ENCODE measurements at places on chromosomes 1 and 21.

DNA sequence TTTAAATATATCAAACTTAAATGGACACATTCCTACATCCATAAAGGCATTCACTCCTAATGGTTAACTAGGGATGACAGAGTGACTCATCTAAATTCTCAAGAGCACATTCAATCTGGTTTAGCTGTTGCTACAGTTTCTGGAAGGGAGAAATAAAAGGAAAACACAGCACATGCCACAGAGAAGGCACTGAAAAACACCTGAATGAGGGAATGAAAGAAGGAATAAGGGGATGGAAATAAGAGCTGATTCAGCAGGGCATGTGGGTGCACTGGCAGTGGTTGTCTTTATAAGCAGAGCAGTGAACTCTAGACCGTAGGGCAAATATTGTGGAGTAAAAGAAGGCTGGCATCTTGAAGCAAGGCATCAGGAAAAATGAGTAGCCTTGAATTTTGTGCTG lies 79.3 kb downstream of the LHX4 start:
- no peak for DNase-seq

DNA sequence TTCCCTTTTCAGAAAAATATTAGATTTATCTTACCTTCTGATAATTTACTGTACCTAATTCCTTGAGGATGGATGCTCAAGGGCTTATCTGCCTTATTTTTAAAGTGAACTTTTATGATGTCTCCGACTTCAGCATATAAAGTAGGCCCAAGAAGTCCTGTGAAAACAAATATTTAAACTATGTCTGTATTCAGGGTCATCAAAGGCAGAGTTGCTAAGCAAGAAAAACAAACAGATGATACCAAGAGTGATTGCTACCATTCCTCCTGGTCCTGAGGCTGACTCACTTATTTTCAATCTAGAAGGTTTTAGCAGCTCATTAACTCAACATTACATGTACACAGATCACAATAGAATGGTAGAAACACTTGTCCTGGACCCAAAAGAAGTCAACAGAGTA lies 14.1 kb downstream of the F5 start:
- DNase-seq = no peak

GRCh38 chr1:111802110-111802509 lies 46.4 kb downstream of the DDX20 start:
- no peak for DNase-seq

DNA sequence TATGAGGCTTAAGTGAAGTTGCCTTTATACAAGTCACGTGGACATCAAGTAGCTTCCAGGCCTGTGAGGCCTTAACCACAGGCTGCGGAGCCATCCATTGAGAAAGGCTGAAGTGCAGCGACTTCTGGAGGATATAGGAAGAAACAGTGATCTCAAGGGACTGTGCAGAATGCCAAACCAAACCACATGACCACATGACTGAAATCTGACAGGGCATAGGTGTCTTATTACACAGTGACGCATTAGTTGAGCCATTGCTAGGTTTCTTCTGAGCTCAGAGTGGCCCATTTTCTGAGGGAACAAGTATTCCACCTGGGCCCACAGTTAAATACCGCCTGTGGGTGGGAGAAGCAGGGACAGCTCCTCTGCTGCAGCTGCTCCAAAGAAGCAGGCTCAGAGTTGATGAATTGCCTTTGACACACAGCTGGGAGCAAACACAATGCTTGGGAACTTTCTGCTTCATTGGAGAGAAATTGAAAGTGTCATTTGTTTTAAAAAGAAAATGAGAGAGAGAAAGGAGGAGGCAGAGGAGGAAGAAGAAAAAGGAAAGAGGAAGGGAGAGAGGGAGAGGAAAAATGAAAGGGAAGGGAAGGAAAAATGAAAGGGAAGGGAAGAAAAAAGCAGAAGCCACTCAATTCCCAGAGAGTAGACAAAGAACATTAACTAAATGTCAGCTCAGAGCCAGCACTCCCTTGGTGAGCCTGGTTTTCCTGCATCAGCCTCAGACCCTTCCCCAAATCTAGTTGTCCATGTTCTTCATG lies 94.4 kb downstream of the COLGALT2 start:
- DNase-seq = no peak

- no peak for DNase-seq
Observed at GRCh38 chr1:147283011-147283410, 40.5 kb downstream of the CHD1L start.

DNA sequence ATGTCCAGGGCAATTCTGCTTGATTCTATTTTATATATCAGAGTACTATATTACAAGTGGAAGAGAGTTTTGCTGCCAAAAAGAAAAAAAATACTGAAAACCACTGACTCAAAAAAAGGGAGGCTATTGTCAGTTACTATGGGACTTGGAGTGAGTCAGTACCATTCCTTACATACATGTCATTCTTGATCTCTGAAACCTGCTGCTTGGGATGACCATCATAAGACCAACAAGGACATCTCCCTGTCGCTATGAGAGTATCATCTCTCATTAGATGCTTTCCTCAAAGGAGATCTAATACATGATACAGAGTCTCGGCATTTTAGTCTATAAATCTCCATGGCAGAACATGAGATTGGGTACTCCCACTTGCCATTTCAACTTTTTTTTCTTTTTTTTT lies 11.8 kb upstream of the INPP5B start:
- DNase-seq = no peak

GRCh38 chr1:208509072-208509471 lies 264.9 kb upstream of the PLXNA2 start:
- no peak for DNase-seq

DNA sequence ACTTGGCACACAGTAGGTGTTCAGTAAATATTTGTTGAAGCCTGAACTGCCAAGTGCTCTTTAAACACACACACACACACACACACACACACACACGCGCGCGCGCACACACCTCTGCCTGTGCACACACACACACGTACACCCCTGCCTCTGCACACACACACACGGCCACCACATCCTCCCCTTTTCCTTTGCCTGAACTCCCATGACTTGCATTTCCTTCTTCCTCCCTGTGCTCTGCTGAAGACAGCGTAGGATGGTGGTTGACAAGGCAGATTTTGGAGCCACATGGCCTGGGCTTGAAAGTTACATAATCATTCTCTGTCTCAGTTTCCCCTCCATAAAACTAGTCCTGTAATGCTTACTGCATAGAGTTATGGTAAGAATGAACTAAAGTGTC lies 712.3 kb downstream of the PTPRU start:
- no peak for DNase-seq

DNA sequence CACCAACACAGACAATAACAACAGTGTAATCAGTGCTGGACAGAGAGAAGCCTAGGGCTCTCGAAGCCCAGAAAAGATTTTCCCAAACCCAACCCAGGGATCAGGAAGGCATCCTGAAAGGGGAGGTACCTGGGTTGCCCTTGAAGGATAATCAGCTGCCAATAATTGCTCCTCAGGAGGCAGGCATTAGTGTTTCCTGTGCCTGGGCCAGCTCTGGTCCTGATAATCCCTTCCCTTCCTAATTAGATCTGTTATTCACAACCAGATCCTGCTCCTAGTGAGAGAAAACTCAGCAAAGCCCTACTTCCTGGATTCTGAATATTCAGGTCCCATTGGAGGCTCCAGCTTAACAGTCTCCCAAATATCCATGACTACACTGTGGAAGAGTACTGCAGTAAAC lies 117.4 kb downstream of the DMRTA2 start:
- no peak for DNase-seq

GRCh38 chr1:57295326-57295725 lies 128.5 kb downstream of the DAB1 start:
- DNase-seq = no peak

DNA sequence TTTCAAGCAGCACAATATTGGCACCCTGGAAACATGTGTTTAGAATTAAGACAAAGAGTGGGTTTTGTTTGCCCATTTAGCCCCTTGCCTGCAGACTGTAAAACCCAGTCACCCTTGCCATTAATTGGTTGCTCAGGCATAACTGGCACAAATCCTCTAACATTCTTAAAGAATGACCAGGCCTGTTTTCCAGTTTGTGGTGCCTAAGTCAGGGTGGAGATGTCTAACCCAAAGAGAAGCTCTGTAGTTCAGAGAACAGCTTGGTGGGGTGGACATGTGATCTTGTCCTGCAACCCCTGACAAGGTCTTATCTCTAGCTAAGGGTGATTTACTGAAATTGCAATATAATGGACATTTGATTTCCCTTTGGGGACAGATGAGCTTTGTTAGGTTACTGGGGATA lies 8.8 kb upstream of the ANGPTL7 start:
- no peak for DNase-seq

DNA sequence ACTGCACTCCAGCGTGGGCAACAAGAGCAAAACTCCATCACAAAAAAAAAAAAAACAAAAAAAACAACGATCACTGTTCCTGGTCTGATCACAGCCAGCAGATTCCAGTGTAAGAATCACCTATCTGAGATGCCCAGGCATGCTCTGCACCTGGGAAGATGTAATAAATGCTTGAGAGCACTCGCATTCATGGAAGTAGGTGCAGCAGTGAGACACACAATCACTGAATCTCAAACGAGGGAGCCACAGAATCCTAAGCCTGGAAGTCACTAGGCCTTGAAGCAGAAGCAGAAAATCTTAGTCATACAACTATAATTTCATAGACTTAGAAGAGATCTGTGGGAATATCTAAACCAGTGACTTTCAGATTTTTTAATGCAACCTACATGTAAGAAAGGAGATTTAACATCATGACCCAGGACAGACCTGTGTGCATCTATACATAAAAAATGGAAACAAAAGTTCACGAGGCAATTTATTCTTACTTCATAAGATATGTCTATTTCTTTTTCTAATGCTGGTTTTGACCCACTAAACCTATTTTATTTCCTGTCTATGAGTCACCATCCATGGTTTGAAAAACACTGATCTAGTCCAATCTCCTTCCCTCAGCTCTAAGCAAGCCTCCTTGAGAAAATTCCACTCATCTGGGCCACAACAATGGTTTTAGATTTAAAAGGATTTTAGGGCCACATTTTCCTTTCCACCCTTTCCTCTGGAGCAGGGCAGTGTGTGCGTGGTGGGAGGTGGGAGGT lies 30.4 kb downstream of the RIMS3 start:
- no peak for DNase-seq

DNA sequence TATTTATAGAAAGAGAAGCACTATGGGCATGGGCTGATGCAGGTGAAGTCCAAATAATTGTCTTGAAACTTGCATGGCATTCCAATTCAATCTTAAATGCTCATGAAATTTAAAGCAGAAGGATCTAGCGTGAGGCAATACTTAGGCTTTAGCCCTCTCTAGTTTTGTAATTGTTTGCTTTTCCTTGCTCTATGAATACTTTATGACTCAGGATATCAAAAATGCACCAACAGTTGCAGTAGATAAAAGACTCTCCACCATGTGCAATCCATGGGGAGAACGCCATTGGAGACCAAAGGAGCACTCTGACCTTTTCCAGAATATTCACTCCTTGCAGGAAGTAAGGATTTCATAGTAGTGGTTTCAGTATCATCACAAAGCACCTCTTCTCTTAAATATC lies 436.4 kb downstream of the LRRIQ3 start:
- no peak for DNase-seq

GRCh38 chr1:220426989-220427388 lies 100.9 kb upstream of the MARK1 start:
- DNase-seq = no peak

DNA sequence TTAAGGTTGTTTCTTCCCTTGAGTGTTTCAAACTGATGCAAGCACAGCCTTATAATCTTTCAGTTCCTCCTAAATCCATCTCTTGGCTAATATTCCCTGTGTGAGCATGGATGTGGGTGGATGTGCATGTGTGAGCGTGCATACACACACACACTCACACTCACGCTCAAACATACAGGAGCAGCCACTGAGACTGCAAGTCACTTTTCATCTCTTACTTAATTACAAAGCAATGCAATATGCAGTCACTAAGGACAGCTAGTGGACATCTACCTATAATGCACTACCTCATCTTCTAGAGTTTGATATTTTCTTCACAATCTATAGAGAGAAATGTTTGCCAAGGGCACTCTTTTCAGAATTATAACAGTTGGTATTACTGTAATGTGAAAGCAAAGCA lies 1.4 kb downstream of the ESRRG start:
- DNase-seq = peak; percentile 19

GRCh38 chr1:217911908-217912307 lies 280.8 kb downstream of the SPATA17 start:
- no peak for DNase-seq

GRCh38 chr21:35357041-35357780 lies 308.1 kb upstream of the RUNX1 start:
- no peak for DNase-seq

- no peak for DNase-seq
Observed at GRCh38 chr1:28050776-28051175, 37.6 kb downstream of the EYA3 start.

DNA sequence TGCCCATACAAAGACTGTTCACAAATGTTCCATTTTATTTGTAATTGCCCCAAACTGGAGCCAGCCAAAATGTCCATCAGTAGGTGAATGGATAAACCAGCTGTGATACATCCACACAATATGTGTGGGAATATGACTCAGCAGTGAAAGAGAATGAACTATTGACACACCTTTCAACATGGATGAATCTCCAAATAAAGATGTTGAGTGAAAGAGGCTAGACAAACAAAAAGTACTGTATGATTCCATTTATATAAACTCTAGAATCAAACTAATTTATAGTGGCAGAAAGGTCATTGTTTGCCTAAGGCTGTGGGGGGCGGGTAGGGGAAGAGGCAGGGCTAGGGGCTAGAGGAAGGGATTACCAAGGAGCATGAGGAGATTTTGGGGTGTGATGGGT lies 4.5 kb downstream of the DHCR24 start:
- peak; percentile 8 for DNase-seq
